Activated T-cell treated with anti-CD3 and anti-CD28 coated beads, Interleukin-2, amount 50 U/mL, for 24 hours (primary cell): ENCODE measurements at places on chromosomes 5 and 9.

DNA sequence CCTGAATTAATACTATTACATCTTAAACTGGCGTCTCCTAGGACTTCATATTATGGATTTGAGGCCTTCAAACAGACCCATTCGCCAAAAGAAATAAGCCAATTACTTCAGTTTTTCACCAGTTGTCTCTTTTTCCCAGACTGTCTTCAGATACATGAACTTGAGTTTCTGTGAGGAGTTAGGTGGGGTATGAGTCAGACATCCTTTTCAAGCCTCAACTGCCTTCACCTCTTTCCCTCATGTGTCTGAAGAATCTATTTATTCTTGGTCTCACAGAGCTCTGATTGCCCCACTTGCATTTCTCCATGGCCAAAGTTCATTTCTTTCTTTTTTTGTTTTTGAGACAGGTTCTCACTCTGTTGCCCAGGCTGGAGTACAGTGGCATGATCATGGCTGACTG lies 12.5 kb downstream of the WNT8A start:
- DNase-seq = no peak

DNA sequence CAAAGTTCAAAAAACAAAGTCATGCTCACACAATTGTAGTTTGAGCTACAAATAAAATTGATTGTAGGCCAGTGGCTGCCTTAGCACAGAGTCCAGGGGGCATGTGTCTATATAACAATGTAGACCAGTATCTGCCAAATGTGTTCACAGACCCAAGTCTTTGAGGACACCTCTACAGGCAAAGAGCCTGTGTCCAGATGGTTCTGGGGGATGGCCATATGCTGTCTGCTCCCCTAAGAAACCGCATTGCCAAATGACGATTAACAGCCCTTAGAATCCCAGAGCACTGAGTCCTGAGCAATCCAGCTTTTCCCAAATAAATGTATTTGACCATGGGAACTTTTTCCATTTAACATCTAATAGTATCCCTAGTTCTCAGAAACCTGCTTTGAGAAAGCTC lies 169.6 kb downstream of the ADCY2 start:
- DNase-seq = no peak

DNA sequence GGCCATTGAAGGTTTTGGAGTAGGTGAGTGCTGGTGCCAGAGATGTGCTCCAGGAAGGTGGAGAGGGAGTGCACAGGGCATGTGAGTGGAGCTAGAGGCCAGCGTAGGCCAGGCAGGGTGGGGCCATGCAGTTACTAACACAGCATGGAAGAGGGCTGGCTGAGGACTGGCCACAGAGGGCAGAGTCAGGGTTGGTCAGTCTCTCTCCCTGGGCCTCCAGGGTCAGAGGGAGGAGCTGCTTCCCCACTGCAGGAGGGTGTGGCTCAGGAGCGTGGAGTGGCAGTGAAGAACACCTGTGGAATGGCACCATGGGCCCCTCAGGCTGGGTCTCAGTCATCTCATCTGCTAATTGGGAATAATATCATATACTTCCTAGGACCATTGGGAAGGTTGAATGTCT lies 167.7 kb downstream of the MACROH2A1 start:
- no peak for DNase-seq

GRCh38 chr9:2158111-2158610 lies 143.0 kb downstream of the SMARCA2 start:
- peak; percentile 41 for DNase-seq

DNA sequence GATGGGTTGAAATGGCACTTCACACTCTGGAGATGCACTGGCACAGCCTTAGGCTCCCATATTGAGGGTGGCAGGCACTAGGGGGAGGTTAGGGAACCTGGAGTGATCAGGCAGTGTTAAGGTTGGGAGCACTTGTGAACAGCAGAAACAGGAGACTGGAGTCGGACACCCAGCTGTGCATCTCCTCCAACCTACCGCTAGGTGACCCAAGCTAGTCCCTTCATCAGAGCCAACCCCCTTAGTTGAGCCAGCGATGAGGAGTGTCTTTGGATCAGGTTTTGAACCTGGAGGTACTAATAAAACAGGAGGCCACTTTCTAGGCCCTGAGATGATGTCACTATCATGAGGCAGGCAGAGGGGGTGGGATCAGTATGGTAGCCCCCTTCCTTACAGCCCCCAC lies 1.7 kb downstream of the ACTL7B start:
- no peak for DNase-seq

- no peak for DNase-seq
These were observed 603.0 kb downstream of the BNC2 start for GRCh38 chr9:16267281-16268066.

- DNase-seq = no peak
These were observed 154.9 kb upstream of the DAPK1 start for GRCh38 chr9:87342743-87343142.

GRCh38 chr9:113622600-113623400 lies 159.3 kb downstream of the RGS3 start:
- DNase-seq = peak; percentile 62

GRCh38 chr9:133111808-133112662 lies 9.0 kb downstream of the RALGDS start:
- DNase-seq = no peak

GRCh38 chr5:179311091-179311470 lies 34.2 kb downstream of the ADAMTS2 start:
- DNase-seq = no peak

DNA sequence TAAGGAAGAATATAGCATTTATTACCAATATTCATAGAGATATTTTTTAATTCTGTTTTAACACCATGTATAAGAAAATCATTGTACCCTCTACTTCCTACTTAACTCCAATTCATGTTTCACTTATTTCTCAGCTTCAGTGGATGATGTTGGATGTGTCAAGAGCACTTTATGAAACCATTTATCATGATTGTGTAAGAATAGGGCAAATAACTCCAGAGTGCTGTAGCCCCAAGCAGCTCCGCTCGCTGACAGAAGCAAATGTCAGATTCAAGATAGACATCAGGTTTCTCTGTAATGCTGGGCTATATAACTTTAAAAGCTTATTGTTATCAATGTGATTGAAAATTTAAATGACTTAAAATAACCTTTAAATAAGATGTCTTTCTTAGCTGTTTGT lies 50.4 kb downstream of the MAST4 start:
- DNase-seq = no peak

- DNase-seq = no peak
These were observed 342.2 kb downstream of the LRRC70 start for GRCh38 chr5:62920856-62921255.

DNA sequence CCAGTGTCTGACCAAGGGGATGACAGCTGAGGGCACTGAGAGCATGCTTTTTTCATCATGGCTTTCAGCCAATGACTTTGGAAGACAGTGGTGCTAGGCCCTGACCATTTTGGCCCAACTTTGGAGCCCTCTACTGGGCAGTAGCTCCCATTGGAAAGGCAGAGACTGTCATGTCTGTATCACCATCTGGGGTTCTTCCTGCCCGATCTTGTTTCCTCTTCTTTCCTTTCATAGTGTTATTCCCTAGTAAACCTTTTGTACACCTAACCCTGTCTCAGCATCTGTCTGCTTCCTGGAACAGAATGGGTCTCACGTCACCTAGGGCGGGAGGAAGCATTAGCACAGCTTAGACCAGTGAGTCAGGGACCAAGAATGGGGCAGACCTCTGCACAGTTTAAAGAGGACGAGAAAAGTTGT lies 97.4 kb upstream of the MAST4 start:
- DNase-seq = no peak

- DNase-seq = no peak
These were observed 114.1 kb downstream of the FRMD3 start for GRCh38 chr9:83423815-83424707.

- no peak for DNase-seq
These were observed 4.3 kb downstream of the ERAP2 start for GRCh38 chr5:96880444-96881164.

- no peak for DNase-seq
These were observed 107.6 kb upstream of the PRSS3 start for GRCh38 chr9:33687779-33688178.

- DNase-seq = no peak
These were observed 58.3 kb downstream of the BAAT start for GRCh38 chr9:101326501-101326900.

DNA sequence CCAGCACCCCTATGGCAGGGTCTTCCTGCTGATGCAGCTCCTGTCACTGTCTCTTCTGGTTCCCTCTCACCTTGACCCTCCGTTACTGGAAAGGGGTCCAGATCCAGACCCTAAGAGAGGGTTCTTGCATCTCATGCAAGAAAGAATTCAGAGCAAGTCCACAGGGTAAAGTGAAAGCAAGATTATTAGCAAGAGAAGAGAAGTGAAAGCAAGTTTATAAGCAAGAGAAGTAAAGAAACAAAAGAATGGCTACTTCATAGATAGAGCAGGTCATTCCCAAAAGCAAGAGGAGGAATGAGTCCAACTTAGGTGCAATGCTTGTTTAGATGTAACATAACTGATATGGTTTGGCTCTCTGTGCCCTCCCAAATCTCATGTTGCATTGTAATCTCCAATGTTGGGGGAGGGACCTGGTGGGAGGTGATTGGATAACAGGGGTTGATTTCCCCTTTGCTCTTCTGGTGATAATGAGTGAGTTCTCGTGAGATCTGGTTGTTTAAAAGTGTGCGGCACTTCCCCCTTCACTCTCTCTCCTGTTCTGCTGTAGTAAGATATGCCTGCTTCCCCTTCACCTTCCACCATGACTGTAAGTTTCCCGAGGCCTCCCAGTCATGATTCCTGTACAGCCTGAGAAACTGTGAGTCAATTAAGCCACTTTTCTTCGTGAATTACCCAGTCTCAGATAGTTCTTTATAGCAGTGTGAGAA lies 183.3 kb downstream of the MED10 start:
- DNase-seq = no peak

GRCh38 chr9:112793213-112793810 lies 42.8 kb downstream of the SNX30 start:
- DNase-seq = peak; percentile 90

- no peak for DNase-seq
These were observed 48.9 kb upstream of the CLPTM1L start for GRCh38 chr5:1393571-1394501.

GRCh38 chr5:72101828-72102227 lies 5.4 kb upstream of the MAP1B start:
- no peak for DNase-seq

DNA sequence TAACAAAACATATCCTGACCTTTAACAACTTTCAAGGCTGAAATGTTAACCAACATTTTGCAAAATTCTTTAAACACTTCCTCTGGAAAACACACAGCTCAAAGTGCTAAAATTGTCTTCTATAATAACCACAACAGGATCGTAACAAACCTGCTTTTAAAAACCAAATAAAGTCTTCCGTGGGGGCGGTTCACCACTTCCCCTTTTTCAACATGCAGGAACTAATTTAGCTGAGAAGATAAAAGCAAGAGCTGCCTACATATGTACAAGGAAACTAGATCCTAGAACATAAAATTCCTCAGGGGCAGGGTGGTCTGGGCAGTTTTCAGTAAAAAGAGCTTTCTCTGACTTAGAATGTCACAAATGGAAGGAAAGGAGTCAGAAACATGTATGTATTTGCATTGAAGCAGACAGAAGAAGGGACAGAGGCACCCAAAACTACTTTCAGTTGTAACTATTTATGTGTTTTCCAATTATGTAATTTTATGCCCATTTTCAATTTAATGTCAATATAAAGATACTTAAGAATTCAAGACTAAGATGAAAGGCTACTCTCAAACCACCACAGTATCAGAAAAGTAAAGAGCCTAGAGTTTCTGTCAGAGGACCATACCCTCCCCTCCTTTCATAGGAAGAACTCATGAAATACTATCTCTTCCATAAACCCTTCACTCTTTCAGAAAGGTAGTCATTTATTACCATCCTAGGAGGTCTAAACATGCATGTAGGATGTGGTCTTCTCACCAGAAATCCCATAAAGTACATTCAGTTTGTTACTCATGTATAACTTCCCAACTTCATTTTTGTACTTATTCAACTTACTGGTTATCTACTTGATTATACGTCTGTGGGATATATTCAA lies 185.9 kb upstream of the RASA1 start:
- no peak for DNase-seq

DNA sequence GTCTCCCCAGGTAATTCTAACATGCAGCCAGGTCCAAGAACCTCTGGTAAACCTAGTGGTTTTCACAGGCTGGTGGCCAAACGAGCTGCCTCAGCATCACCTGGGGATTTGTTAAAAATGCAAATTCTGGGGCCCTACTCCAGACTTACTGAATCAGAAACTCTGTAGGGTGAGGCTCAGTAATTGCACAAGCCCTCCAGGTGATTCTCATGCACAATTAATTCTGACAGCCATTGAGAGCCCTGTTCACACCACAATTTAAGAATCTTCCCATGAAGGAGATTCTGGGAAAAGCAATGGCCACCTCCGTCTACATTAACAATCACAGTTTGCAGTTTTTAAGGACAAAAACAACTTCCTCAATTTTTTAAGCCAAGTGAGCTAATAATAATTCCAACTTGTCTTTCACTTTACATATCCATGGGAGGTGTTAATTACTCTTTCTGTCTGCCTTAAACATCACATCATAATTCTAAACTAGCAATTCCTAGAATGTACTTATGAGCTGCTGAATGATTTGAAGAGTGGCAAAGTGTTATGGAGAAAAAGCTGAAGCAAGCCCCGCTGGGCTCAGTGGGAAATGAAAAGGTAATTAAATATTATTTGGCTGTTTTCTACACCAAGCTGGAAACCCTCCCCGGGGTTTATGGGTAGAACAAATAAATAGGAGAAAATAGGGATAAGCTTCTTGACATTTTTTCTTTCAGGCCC lies 70.0 kb downstream of the GLDC start:
- DNase-seq = no peak

- DNase-seq = no peak
These were observed 469.4 kb downstream of the RASEF start for GRCh38 chr9:82593501-82593900.

- DNase-seq = peak; percentile 89
These were observed 813 bp downstream of the HNRNPK start for GRCh38 chr9:83978992-83979811.

DNA sequence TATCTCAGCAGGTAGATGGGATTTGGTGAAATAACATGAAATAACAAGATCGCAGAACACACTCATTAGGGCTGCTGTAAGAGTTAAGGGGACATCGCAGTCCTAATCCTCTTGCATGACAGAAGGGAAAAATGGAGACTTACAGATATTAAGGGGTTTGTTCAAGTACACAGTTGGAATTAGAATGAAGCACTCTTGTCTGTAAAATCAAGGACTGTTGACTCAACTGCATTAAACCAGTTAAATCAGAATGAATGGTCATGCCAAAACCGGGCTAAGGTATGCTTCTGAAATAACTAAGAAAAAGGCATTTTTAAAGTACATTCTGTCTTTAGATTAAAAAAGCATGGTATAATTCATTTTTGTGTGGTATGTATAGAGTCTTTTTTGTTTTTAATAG lies 95.9 kb downstream of the FBXL7 start:
- no peak for DNase-seq

- no peak for DNase-seq
These were observed 18.1 kb upstream of the UBE2QL1 start for GRCh38 chr5:6430418-6431028.

GRCh38 chr5:172533399-172534228 lies 79.3 kb upstream of the SH3PXD2B start:
- no peak for DNase-seq

DNA sequence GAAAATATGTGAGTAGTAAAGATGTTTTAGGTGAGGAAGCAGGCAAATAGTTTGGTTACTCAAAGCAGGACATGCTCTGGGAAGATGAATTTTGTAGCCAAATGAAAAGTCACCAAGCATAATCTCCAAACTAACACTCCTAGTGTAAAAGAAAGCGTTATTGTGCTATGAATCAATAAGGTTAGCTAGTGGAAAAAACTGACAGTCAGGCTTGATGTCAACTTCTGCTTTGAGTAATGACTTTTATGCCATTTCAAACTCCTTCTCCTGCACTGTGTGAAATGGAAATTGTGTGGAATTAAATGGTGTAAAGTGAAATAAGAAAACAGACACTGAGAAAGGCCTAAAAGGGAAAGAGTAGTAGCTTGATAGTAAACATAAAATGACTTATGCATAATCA lies 637.2 kb upstream of the DMAC1 start:
- DNase-seq = no peak
